ENCODE measurements at places on chromosomes 1 and 21.

- DNase-seq, result peak; percentile 97
Observed at GRCh38 chr21:42923553-42924432, 1.6 kb downstream of the ERVH48-1 start.

DNA sequence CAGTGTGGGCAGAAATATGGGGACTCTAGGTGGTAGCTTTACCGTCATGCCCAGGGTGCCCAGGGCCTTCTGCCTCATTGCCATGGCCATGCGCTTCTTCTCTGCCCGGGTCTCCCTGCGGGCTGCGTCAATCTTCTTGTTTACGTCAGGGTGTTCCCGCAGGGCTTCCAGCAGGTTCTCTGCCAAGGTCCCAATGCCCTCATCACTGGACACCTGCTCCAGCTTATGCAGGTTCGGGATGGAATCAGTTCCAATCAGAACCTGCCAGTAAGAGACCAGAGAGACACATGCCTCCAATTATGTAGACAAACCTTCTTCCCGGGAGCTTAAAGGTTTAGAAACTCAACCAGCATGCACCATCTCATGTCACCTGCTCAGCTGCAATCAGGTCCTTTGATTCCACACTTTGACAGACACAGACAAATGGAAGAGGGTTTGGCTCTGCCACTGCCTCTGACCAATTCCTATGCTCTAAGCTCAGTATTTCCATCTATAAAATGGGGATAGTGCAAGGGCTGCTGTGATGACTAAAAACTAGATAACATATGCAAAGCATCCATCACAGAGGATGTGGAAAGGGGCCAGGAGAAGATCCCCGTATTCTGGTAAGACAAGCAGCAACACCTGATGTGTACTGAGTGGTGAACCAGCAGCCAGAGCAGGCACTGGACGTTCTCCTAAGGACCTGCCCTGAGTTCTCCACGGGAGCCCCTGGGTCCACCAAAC lies 121.2 kb downstream of the UBR4 start:
- no peak for DNase-seq

- DNase-seq, result no peak
Observed at GRCh38 chr1:54475946-54476516, 69.8 kb upstream of the SSBP3 start.

DNA sequence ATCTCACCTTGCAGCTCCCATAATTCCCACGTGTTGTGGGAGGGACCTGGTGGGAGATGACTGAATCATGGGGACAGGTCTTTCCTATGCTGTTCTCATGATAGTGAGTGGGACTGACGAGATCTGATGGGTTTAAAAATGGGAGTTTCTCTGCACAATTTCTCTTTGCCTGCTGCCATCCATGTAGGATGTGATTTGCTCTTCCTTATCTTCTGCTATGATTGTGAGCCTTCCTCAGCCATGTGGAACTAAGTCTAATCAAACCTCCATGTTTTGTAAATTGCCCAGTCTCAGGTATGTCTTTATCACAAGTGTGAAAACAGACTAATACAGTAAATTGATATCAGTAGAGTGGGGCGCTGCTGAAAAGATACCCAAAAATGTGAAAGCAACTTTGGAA lies 195.7 kb downstream of the SLC44A5 start:
- DNase-seq, result no peak

DNA sequence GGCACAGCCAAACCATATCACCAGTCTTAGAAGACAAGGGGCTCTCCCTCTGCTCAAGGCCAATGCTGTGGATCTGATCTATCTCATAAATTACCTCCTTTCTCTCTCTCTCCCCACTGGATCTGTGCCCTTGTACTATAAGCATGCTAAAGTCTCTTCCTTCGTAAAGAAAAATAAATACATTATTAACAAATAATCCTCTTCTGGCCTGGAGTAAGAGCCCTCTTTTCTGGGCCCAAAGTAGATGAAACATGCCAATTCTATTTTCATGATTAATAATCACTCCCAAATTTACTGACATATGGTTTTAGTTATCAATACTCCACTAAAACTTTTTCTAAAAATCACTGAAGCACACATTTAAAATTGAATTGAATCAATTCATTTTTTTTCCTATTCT lies 889.7 kb downstream of the ADGRL2 start:
- DNase-seq, result no peak

- no peak for DNase-seq
Observed at GRCh38 chr1:207962716-207963426, 51.9 kb upstream of the CD34 start.

DNA sequence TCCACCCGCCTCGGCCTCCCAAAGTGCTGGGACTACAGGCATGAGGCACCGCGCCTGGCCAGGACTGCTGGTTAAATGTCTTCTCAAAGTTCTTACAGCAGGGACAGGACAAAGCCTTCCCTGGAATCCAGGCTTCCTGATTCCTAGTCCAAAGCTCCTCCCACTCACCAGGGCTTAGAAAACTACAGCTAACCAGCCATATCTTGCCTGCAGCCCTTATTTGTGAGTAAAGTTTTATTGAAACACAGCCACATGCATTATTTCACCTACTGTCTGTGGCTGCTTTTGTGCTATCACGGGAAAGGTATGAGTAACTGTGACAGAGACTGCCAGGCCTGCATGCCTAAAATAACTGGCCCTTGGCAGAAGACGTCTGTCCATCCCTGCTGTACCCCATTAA lies 24.4 kb downstream of the TMCO4 start:
- no peak for DNase-seq

- DNase-seq, result no peak
Observed at GRCh38 chr1:230861489-230861888, 6.8 kb downstream of the C1orf198 start.

DNA sequence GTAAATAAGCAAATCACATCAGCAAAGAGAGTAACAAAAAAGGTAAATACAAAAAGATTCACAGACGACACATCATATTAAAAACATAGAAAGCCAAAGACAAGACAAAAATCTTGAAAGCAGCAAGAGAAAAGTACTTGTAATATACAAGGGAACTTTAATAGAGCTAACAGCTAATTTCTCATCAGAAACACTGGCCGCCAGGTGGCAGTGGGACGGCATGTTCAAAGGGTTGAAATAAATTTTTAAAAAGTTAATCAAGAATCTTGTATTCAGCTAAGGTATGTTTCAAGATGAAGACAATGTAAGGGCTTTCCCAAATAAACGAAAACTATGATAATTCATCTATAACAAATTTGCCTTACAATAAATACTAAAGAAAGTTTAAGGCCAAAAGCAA lies 358.1 kb downstream of the LRRIQ3 start:
- no peak for DNase-seq

DNA sequence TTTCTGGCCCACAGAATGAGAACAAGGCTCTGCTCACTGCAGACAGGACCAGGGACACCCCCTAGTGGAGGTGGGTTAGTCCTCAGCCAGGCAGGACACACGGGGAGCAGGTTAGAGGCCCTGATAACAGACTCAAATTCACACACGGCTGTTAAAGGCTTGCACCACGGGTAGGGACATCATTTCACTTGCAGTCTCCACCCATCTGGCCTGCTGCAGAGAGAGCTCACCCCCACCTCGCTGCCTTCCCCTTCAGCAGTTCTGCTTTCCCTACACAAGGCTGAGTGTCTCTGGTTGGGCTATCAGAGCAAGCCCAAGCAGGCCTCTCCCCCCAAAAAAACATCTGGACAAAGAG lies 20.6 kb downstream of the MEF2D start:
- no peak for DNase-seq

DNA sequence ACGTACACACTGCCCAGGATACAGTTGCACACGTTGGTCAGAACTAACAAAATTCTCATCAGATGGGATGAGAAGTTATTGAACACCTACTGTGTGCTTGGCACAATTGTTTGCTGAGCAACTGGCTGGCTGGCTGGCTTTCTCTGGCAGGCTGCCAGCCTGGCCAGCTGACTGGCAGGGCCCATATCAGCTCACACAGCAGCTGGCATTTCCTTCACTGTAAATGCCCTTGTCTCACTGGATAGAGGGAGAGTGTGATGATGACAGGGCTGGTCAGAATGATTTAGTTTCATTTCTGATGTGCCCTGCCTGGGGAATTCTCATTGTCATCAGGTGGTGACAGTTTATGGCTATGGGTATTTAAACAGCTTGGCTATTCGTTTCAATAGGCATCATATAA lies 15.8 kb downstream of the CAMK2N1 start:
- DNase-seq, result no peak

DNA sequence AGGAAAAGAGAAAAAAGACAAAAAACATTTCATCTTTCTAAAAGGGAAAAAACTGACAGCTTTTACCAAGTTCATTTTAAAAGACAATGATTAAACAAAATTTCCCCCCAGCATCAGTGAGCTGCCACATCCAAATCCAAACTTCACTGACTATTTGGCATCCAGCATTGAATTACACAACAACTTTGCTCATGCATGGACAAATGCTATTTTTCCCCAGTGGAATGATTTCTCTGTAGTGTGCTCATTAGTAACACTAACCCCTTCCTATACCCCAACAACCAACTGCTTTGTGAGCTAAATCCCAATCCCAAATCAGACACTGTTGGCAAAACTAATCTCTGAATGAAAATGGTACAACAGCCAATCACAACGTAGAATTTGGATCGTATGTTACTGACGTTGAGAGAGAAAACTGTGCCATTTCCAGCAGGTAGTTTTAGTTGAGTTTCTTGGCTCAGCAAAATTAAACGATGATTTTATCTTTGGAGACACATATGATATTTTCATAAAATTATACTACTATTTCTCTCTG lies 37.9 kb downstream of the PIK3R3 start:
- no peak for DNase-seq

DNA sequence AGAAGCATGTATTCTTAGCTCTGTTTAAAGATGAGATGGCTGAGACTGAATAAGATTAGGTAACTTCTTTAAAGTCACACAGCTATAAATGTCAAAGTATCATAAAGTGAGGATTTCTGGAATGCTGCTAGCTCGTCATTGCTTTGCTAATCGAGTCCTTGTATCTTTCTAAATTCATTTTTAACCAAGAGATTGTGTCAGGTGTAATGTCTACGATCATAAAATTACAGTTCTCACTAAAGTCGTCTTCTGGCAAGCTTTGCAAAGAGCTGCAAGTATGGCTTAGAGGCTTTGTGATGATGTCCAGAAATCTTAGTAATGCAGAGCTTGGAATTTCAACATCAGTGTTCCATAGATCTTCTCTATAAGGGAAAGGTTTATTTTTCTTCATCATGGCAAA lies 569.8 kb downstream of the LMO4 start:
- no peak for DNase-seq

GRCh38 chr1:244678697-244679096 lies 25.8 kb downstream of the DESI2 start:
- no peak for DNase-seq

- DNase-seq, result no peak
Observed at GRCh38 chr21:36540700-36541099, 60.8 kb upstream of the CLDN14 start.

DNA sequence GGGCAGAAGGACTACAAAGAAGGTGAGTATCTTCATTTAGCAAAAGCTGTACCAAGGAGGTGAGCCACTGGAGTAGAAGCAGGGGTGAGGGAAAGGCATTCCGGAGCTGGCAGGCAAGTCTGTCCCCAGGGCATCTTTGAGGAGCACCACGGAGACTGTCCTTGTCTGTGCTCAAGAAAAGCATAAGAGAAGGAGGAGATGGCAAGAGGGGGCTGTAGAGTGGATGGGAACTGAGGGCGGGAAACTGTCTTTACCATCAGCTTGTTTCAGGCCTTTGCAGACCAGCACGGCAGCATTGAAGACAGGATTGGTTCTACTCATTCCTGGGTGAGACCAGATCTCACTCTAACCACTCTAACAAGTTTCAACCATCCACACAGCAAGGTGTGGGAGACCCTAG lies 355.8 kb downstream of the AJAP1 start:
- no peak for DNase-seq

GRCh38 chr1:173420330-173420806 lies 56.8 kb upstream of the PRDX6 start:
- DNase-seq, result peak; percentile 80

GRCh38 chr1:206797534-206798383 lies 25.5 kb upstream of the IL10 start:
- DNase-seq, result no peak

DNA sequence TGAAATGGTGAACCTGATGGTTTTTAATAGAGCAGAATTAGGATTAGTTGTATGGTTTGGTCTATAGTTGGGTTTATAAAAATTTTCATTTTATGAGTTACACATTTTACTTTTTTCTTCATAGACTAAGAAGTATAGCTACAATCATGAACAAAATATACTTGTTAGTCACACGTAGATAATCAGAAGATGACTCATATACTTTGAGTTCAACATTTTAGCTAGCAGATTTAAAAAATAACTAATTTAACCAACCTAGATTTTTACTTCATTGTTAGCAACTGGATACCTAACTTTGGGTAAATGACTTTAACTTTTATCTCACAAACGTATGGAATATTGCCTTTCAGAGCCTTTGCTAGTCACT lies 27.9 kb downstream of the MORC3 start:
- DNase-seq, result no peak

GRCh38 chr1:228163007-228163753 lies 2.4 kb upstream of the IBA57 start:
- no peak for DNase-seq

DNA sequence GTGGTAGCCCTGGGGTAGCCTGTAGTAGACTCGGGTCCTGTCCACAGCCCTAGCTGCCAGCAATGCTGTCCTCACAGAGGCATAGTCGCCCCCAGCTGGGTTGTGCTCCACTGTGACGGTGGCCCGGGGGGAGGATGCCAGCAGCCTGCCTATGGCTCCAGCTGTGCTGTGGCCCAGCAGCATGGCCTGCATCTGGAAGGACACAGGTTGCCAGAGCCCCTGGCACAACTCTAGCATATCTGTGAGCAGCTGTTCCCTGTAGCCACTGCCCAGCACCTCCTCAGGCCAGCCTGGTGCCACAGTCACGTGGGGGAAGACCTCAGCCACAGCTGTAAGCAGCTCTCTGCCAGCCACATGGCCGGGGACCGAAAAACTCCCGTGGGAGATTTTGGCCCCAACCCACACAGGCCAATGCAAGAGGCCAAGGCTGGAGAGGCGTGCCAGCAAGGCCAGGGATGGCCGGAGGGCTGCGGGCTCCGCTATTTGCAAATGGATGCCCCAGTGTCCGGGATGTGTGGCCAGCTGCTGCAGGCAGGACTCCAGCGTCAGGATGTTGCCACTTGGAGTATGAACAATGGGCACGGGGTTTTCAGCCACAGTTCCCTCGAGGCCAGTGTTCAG lies 13.9 kb downstream of the FAM151A start:
- no peak for DNase-seq

DNA sequence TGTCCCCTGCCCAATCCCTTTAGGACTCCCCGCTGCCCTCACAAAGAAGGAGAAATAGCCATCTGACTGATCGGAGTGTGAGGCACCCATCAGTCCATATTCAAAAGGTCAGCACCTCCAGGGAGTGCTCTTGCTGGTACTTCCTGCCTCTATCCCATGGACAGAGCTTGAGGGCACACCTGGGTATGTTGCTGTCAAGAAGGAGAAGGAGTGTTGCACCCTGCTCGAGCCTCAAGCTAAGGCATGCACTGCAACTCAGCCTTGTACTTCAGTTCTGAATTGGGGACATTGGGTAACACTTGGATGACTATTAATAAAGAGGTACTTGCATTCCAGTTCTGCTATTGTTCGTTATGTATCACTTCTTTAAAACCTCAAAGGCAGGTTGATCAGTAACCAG lies 190.3 kb upstream of the ZC3H12A start:
- DNase-seq, result no peak

Measured in CMK (cell line).